ENCODE measurements at places on chromosomes 5 and 9. TPM values are rescaled to one million over a fixed set of nuclear protein-coding genes. Genes with fewer than 3 reads are reported as not detected.
A peak's percentile ranks its signal among the peaks of the same experiment; 100 is the strongest.

Gene TNFSF15
- not detected for total RNA-seq

DNA sequence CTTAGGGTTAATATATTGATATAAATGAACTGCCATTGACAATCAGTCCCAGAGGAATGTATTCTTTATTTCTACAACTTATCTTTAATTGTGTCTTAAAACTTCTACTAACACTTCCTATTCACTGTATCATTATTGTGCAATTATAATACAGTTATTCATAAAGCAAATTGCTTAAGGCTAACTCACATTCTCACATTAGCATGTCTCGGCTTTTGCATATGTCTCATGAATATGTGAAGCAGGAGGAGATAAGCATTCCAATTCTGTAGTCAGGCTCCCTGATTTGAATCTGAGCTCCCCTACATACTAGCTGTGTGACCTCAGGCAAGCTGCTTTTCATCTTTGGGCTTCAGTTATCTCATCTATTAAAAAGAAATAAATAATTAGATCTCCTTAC lies 45.4 kb downstream of the PLGRKT start:
- no peak for DNase-seq
- H3K27me3 ChIP-seq, result no peaks in the 10 kb centered on the region
- H3K36me3 ChIP-seq, result no peaks in the 10 kb centered on the region
- no peaks in the 10 kb centered on the region for H3K4me1 ChIP-seq
- no peak overlapping the region for H3K4me3 ChIP-seq

Gene LHX2
- 0.49 TPM for total RNA-seq

GRCh38 chr9:112380102-112380824 lies at the start of gene HSDL2:
Gene HSDL2 (plus strand): TSS chr9:112380108. CDS start chr9:112380164, 56 bp downstream.
- H3K4me1 ChIP-seq, result peaks cover 32% of the 10 kb centered on the region
- no peak for DNase-seq
- H3K27ac ChIP-seq, result peak within 1 kb of the TSS; percentile 88
- H3K36me3 ChIP-seq, result no peaks in the 10 kb centered on the region

- H3K27me3 ChIP-seq, result no peaks in the 10 kb centered on the region
- H3K36me3 ChIP-seq, result peaks cover 2% of the 10 kb centered on the region
- peak overlapping the region; percentile 87 for H3K4me3 ChIP-seq
Measured at GRCh38 chr9:136244122-136244968, 1.3 kb downstream of the QSOX2 start.

- H3K27ac ChIP-seq, result no peak overlapping the region
- DNase-seq, result no peak
- H3K36me3 ChIP-seq, result no peaks in the 10 kb centered on the region
- no peaks in the 10 kb centered on the region for H3K27me3 ChIP-seq
- no peak overlapping the region for H3K4me3 ChIP-seq
Measured at GRCh38 chr5:170758481-170758880, 25.0 kb upstream of the GABRP start.

Gene KLF4
- 3.7 TPM for total RNA-seq

- H3K4me1 ChIP-seq, result no peaks in the 10 kb centered on the region
- H3K27me3 ChIP-seq, result no peaks in the 10 kb centered on the region
- no peak overlapping the region for H3K27ac ChIP-seq
- no peak for DNase-seq
Measured at GRCh38 chr9:87770616-87771315, 44.8 kb downstream of the CTSL start.

DNA sequence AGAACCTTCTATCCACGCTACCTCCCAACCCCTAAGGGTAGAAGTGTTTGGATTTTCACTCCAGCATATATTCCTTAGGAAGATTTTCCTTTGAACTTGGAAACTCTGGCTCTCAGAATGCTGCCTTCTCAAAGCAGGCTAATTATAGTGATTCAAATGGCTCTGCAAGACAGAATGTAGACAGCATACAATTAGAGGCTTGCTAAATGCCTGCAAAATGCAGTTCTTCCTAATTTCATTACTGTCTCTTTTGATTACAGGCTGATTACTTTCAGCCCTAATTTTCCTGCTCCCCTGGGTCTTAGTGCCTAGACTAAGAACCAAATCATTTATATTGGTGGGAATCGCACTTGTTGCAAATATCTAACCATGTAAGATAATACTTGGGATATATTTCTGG lies 50.8 kb downstream of the ANKDD1B start:
- no peaks in the 10 kb centered on the region for H3K36me3 ChIP-seq
- no peak overlapping the region for H3K4me3 ChIP-seq
- no peaks in the 10 kb centered on the region for H3K27me3 ChIP-seq
- no peaks in the 10 kb centered on the region for H3K4me1 ChIP-seq
- no peak overlapping the region for H3K27ac ChIP-seq

Gene SLCO6A1
- not detected for total RNA-seq

- H3K36me3 ChIP-seq, result no peaks in the 10 kb centered on the region
- no peaks in the 10 kb centered on the region for H3K4me1 ChIP-seq
- H3K27me3 ChIP-seq, result no peaks in the 10 kb centered on the region
- no peak overlapping the region for H3K27ac ChIP-seq
- H3K4me3 ChIP-seq, result no peak overlapping the region
- no peak for DNase-seq
Measured at GRCh38 chr5:58330781-58331180, 129.1 kb downstream of the PLK2 start.

- no peak overlapping the region for H3K4me3 ChIP-seq
- no peak overlapping the region for H3K27ac ChIP-seq
- no peak for DNase-seq
- H3K4me1 ChIP-seq, result no peaks in the 10 kb centered on the region
- no peaks in the 10 kb centered on the region for H3K36me3 ChIP-seq
Measured at GRCh38 chr5:78915170-78915569, 69.9 kb downstream of the ARSB start.

DNA sequence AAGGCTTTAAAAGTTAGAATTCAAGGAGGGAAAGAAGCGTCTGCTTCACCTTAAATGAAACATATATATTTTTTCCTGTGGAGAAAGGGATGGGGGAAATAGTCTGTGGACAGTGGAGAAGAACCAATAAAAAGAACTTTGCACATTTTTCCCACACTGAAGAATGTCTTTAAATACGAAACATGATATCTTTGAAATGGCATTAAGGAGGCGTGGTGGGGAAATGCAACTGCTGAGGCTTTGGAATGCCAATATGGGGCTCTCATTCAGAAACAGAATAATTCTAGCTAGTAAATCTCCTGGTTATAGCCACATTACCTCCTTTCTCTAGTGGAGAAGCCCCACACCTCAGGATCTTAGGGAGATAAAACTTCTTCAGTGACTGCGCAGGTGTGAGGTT lies 46.8 kb downstream of the TNC start:
- no peak overlapping the region for H3K4me3 ChIP-seq
- H3K27me3 ChIP-seq, result no peaks in the 10 kb centered on the region
- no peak overlapping the region for H3K27ac ChIP-seq
- H3K36me3 ChIP-seq, result no peaks in the 10 kb centered on the region

- no peaks in the 10 kb centered on the region for H3K4me1 ChIP-seq
- H3K27me3 ChIP-seq, result no peaks in the 10 kb centered on the region
- no peak overlapping the region for H3K27ac ChIP-seq
- no peak overlapping the region for H3K4me3 ChIP-seq
- no peaks in the 10 kb centered on the region for H3K36me3 ChIP-seq
Measured at GRCh38 chr5:98309785-98310598, 463.5 kb upstream of the RGMB start.

DNA sequence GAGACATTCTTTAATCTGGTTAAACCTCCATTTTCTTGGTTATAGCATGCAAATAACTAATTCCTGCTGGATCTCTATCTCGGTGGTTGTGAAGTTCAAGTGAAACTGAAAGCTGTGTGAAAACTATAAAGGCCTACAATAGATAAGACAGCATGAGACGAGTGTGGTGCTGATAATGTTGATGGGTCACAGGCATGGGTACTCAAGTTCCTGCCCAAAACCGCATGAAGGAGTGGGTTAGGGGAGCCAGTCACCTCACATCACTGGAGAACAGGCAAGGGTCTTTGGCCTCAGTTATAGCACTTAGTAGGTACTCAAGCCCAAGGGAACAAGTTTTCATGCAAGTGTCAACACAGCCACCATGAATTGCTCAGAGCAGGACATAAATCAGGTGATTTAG lies 16.7 kb downstream of the HMHB1 start:
- no peak overlapping the region for H3K4me3 ChIP-seq
- H3K27me3 ChIP-seq, result no peaks in the 10 kb centered on the region
- DNase-seq, result no peak
- no peak overlapping the region for H3K27ac ChIP-seq
- no peaks in the 10 kb centered on the region for H3K36me3 ChIP-seq

Gene LCN9
- not detected for total RNA-seq

- no peak for DNase-seq
- H3K36me3 ChIP-seq, result no peaks in the 10 kb centered on the region
- H3K4me1 ChIP-seq, result no peaks in the 10 kb centered on the region
- H3K4me3 ChIP-seq, result no peak overlapping the region
- H3K27ac ChIP-seq, result no peak overlapping the region
Measured at GRCh38 chr5:171705036-171705435, 80.6 kb upstream of the SMIM23 start.

- no peak for DNase-seq
- no peak overlapping the region for H3K4me3 ChIP-seq
- no peaks in the 10 kb centered on the region for H3K36me3 ChIP-seq
- H3K4me1 ChIP-seq, result peaks cover 7% of the 10 kb centered on the region
- H3K27me3 ChIP-seq, result no peaks in the 10 kb centered on the region
Measured at GRCh38 chr9:69809304-69809863, 11.2 kb upstream of the CFAP95 start.

DNA sequence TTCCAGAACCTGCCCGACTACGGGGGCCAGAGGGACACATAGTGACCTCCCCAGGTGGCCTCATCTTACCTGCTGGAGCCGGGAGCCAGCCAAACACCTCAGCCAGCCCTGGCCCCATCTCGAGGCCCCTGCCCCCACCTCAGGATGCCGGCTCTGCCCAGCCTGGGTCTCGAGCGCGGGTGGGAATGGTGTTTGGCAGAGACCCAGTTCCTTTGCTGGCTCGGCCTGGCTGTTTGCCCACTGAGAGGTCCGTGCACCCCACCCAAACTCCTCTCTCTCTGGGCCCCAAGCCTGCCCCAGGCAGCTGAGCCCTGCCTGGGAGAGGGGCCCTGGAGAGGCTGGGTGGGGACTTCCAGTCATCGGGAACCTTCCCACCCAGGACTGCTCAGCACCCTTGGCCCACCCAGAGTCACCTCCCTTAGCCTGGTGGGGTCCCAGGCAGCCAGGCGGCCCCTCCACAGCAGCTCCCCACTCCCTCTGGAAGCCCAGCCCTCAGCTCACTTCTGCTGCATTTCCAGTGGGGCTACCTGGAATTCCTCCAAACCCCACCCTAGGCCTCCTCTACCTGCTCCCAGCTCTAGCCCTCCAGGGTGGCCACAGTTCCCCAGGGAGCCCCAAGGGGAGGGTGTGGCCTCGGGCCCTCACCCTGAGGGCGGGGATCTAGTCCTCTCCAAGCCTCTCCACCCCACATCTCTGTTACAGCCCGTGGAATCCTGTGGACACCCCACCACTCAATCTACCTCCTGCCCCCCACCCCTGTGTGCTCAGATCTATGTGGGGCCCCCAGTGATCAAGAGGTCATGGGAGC lies 42.4 kb upstream of the UBAC1 start:
- no peaks in the 10 kb centered on the region for H3K4me1 ChIP-seq
- H3K27me3 ChIP-seq, result no peaks in the 10 kb centered on the region
- H3K27ac ChIP-seq, result no peak overlapping the region
- no peak for DNase-seq
- H3K4me3 ChIP-seq, result no peak overlapping the region
- H3K36me3 ChIP-seq, result no peaks in the 10 kb centered on the region

- DNase-seq, result no peak
- H3K27me3 ChIP-seq, result peaks cover 3% of the 10 kb centered on the region
- no peaks in the 10 kb centered on the region for H3K4me1 ChIP-seq
- no peak overlapping the region for H3K4me3 ChIP-seq
- H3K36me3 ChIP-seq, result no peaks in the 10 kb centered on the region
Measured at GRCh38 chr5:74519161-74519571, 121.4 kb downstream of the ENC1 start.

- no peak overlapping the region for H3K27ac ChIP-seq
- no peak overlapping the region for H3K4me3 ChIP-seq
- peaks cover 3% of the 10 kb centered on the region for H3K27me3 ChIP-seq
- H3K36me3 ChIP-seq, result no peaks in the 10 kb centered on the region
- no peaks in the 10 kb centered on the region for H3K4me1 ChIP-seq
Measured at GRCh38 chr5:39714036-39714698, 289.4 kb upstream of the DAB2 start.

Gene SPINK13
- total RNA-seq, result not detected

DNA sequence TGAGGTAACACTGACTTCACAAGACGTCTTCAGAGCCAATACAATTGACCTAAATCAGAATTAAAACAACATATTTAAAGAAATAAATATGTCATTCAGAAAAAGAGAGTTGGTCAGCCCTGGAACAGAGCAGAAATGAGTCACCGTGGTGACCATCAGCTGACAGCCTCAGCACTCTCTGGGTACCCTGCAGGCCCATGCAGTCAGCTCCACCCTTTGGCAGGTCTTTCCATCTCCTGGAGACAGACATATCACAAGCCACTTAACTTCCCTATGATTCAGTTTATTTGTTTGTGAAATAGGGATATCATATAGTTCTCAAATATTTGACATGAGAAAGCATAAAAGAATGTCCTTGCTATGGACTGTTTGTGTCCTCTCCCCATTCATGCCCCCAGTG lies 151.6 kb upstream of the MEF2C start:
- H3K27ac ChIP-seq, result no peak overlapping the region
- H3K27me3 ChIP-seq, result no peaks in the 10 kb centered on the region
- H3K4me1 ChIP-seq, result no peaks in the 10 kb centered on the region
- no peak overlapping the region for H3K4me3 ChIP-seq
- DNase-seq, result no peak
- H3K36me3 ChIP-seq, result no peaks in the 10 kb centered on the region

GRCh38 chr9:35734096-35734495 lies 1.6 kb downstream of the CREB3 start:
- no peak overlapping the region for H3K4me3 ChIP-seq
- H3K36me3 ChIP-seq, result peaks cover 1% of the 10 kb centered on the region
- no peaks in the 10 kb centered on the region for H3K27me3 ChIP-seq
- DNase-seq, result no peak

Gene ASPN
- total RNA-seq, result not detected

Gene URM1
- total RNA-seq, result 43.8 TPM

DNA sequence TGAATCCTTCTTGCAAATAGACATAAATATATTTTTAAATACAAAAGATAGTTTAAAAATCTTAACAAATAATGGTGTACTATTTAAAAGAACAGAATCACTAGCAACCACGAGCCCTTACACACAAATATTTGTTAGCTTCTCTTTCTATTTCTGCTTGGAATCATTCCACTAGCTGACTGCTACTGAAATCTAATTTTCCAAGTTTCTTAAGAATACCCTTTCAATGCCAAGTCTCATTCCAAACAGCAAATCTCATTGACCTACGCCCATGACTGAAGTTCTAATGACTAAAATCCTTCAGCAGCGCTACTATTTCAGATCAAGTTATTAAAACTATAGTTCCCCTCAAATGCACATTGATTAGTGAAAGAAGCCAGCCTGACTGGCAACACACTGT lies 13.2 kb upstream of the PPP1R2B start:
- H3K4me1 ChIP-seq, result no peaks in the 10 kb centered on the region
- peaks cover 2% of the 10 kb centered on the region for H3K27me3 ChIP-seq
- no peak for DNase-seq
- H3K4me3 ChIP-seq, result no peak overlapping the region

- no peak for DNase-seq
- H3K4me3 ChIP-seq, result no peak overlapping the region
- H3K27ac ChIP-seq, result peak overlapping the region; percentile 62
Measured at GRCh38 chr5:96871027-96871399, 5.3 kb upstream of the ERAP2 start.

- H3K36me3 ChIP-seq, result no peaks in the 10 kb centered on the region
- no peak overlapping the region for H3K4me3 ChIP-seq
- H3K4me1 ChIP-seq, result no peaks in the 10 kb centered on the region
- H3K27me3 ChIP-seq, result no peaks in the 10 kb centered on the region
- no peak for DNase-seq
- H3K27ac ChIP-seq, result no peak overlapping the region
Measured at GRCh38 chr5:90488791-90489190, 14.1 kb downstream of the POLR3G start.

Data from B cell (primary cell).